ENCODE measurements at places on chromosomes 11 and 22.

DNA sequence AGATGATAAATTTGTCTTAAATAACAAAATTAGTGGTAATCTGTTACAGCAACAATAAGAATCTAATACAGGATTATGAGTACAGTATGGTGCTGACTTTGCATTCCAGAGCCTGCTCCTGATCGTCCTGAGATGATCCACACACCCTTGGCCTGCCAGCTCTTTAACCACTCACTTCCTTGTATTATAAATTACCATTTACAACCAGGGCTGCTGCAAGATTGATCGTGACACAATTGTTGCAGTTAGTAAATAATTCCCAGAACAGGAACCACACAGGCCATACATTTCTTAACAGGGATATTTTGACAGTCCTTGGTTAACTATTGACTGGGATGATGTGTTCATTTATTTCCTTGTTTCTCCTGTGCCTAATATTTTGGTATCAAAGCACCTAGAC, 3.8 kb upstream of the CBLIF start:
- DNase-seq = no peak

DNA sequence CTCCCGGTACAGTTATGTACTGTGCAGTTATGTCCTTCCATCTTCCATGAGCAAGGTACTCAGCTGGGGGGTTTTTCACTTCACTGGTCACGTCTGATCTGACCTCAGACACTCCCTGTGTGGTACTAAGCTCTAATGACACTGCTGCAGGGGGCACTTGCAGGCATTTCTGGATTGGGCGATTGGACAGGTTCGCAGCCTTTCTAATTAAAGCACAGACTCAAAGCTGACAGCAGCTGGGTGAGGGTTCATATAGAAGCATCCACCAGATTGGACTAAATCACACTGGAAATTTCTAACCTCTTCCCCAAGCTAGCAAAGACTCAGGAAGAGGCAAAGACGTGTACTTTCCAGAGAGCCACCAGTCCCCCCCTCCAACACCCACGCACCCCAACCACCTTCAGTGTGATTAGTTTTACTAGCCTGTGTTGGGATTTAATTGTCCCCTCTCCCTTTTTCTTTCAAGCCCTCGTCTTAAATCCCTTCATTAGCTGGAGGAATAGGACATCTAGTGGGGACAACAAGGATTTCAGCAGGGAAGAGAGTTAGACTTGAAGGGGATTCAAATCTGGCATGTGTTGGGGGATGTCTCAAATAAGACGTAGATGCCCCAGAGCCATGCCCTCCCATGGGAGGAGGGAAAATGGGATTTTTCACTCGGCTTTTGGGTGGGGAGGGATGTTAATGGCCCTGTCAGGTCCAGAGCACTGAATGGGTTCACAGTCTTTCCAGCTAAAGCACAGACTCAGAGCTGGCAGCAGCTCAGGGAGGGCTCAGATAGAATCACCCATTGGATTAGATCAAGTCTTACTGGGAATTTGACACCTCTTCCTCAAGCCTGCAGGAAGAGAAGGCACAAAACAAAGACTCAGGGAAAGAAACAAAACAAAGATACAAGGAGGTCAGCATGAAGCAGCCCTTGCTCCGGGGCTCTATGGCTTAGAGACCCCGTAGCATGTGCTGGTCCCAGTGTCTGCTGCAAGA, 10.9 kb downstream of the INS start:
- DNase-seq = no peak

GRCh38 chr11:62974848-62975522, 9.8 kb downstream of the SLC22A6 start:
- DNase-seq = no peak

DNA sequence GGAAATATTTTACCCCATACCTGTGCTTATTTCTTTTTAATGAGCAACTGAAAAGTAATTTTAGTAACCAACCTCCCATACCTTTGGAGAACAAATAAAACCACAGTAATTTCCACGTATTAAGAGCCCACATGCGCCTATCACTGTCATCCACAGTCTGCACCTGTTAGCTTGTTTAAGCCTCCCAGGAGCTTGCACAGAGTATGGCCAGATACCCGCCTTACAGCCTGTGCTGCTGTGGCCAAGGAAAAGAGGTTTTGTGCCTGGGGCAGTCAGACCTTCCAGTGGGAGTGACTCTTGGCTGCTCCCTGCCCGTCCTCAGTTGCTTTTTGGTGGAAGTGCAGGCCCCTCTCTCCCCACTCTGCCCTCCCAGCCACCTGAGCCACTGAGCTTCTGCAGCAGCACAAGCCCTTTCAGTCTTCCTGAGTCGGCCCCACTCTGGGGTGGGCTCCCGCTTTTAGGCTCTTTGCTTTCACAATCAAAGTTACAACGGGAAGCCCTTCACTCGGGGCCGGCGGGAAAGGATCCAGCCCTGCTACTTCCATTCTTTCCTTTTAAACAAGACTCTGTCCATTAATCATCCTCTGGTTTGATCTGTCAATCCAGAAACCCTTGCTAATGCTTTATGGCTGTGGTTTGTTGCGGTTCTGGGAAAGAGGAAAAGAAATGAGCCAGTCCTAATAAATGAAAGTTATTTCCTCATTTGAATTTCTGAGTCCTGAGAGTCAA, 308.8 kb downstream of the TBC1D22A start:
- no peak for DNase-seq

GRCh38 chr22:49789289-49790141, 38.2 kb downstream of the BRD1 start:
- peak; percentile 72 for DNase-seq

DNA sequence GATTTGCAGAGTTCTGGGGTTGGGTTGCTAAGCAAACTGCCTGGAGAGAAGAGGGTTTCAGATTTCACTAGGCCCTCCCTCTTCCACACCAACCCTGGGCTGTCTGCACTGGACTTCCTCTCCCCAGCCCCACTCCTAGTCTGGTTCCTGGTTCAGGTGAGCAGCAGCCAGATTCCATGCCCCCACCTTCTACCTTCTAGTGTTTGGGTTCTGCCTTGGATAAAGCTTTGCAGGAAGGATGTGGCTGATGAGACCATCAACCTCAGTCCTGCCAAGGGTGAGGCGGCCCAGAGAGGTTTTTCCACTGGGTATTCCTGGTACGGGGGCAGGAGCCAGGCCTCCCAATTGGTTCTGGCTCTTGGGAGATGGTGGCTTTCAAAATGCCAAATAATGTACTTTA, 68.3 kb downstream of the BCR start:
- no peak for DNase-seq

DNA sequence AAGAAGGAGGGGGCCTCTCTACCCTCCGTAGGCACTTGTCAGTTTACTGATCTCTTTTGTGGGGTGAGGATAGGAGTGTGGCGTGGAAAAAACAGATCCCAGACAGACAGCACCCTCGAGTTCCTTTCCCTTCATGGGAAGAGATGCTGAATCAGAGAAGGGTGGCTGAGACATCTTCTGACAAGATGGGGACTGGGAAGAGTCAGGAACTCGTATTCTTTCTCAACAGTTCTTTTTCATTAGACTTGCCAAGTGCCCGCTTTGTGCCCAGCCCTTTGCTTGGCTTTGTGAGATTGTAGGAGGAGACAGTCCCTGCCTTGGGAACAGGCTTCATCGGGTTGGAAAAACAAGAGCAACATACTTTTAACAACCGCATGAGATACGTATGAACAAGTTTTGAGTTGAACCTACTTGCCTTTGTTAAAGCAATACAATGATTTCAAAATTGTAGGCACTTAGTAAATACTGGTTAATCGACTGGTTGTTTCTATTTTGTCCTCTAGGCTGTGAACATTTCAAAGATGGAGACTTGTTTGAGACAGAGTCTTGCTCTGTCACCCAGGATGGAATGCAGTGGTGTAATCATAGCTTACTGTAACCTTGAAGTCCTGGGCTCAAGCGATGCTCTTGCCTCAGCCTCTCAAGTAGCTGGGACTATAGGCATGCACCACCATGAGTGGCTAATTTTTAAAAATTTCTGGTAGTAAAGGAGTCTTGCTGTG, 1.1 kb downstream of the RRM1 start:
- peak; percentile 17 for DNase-seq

DNA sequence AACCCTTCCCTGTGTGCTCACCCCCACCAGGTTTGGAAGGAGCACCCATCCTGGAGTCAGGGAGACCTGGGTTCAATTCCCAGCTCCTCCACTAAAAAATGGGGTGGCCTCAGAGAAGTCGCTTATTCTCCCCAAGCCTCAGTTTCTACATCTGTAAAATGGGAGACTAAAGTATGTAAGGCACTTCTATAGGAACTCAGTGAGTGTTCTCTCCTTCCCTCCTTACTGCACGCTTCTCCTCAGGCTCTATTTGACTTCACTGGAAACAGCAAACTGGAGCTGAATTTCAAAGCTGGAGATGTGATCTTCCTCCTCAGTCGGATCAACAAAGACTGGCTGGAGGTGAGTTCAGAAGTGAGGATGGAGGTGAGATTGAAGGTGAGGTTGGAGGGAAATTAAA, 11.3 kb downstream of the NCF4 start:
- DNase-seq = no peak

GRCh38 chr11:110850846-110851245, 138.6 kb upstream of the ARHGAP20 start:
- DNase-seq = no peak

DNA sequence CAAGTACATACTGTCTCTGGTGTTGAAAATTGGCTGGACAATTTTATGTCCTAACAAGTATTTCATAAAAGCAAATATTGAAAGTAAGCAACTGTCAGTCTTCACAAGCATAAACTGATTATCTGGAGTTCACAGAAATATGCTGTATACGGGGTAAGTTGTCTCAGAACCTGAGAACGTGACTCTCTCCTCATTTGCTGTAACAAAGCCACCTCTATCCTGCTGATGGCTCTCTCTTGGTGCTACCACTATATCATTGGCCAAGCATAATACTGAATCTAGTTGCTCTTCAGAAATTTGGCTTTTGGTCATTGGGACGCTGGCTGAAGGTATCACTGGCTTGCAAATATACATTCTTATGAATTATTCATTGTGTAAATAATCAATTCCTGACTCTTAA, 1078.0 kb downstream of the LRRC4C start:
- no peak for DNase-seq

GRCh38 chr22:21582801-21583740, 15.6 kb downstream of the UBE2L3 start:
- no peak for DNase-seq

DNA sequence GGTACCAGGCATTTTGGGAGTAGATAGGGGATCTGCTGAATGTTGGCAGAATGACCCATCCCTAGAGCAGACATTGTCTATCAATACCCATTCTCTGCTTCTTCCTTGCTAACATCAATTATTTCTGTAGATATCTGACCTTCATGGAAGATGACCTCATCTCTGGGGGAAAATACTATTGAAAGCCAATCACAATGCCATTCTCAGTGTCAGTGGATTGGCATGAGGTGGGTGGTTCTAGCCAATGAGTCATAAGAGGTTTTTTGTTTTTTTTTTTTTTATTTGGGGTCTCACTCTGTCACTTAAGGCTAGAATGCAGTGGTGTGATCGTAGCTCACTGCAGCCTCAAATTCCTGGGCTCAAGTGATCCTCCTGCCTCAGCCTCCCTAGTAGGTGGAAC, 42.5 kb downstream of the SNX19 start:
- no peak for DNase-seq

- DNase-seq = no peak
Observed at GRCh38 chr11:34207487-34208180, 102.2 kb downstream of the NAT10 start.

GRCh38 chr11:31814176-31814868, 3.2 kb upstream of the PAX6 start:
- DNase-seq = no peak

DNA sequence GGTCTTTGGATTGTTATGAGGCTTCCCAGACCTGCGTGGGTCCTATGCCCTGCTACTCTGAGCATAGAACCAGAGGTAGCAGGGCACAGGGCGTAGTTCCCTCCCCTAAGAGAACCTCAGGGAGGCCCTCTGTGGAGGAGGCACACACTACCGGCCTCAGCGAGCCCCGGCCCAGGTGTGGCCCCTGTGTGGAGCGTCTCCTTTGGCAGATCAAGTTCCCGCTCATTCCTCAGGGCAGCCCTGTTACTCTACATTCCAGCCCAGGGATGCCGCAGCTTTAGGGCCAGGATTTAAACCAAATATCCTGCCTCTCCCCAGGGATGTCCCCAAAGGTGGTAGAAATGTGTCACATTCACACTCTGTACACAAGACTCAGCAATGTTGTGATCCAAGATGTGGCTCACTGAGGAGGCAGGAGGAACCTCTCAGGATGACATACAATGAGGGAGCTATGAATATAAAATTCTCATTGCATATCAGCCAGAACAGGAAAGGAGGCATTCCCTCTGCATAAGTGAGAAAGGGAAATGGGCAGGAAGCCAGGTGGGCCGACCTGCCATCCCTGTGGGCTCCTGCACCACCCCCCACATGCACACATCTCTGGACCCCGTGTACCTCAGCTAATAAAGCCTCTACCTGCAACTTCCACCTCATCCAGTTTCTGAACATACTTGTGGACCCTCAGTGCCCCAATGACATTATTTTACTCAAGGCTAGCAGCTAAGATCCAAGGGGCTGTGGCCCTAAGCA, 131.9 kb upstream of the TEAD1 start:
- no peak for DNase-seq

DNA sequence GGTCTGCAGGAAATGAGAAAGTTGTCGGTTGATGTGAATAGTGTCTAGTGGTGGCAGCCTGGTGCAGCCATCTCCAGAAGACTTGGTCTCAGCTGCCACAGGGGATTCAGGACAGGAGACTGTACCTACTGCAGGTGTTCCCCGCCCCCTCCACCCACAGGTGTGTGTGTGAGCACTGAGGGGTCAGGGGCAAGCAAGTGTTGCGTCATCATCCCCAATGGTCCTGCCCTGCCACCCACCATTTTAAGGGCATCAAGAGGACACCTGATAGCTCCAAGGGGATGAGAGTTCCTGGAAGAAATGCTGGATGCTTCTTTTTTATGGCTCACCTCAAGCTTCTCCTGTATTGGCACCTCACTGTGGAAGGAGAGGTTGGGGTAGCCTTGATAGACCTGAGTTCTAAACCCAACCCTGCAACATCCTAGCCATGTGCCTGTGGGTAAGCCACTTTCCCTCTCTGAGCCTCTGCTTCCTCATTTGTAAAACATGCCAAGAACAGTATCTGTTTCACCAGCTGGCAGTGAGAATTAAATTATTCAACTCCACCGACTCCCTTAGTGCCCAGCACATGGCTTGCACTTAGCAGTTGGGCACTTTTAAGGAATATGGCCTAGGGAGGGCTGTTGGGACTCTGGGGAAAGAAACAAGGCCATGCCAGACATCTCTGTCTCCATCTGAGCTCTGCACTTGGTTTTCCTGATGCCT, 6.1 kb downstream of the C11orf91 start:
- DNase-seq = no peak

GRCh38 chr11:27187075-27187847, 146.6 kb downstream of the BBOX1 start:
- DNase-seq = no peak

GRCh38 chr11:133911171-133911570, 45.6 kb downstream of the IGSF9B start:
- no peak for DNase-seq

GRCh38 chr22:45887202-45888131, 89.5 kb downstream of the WNT7B start:
- no peak for DNase-seq

DNA sequence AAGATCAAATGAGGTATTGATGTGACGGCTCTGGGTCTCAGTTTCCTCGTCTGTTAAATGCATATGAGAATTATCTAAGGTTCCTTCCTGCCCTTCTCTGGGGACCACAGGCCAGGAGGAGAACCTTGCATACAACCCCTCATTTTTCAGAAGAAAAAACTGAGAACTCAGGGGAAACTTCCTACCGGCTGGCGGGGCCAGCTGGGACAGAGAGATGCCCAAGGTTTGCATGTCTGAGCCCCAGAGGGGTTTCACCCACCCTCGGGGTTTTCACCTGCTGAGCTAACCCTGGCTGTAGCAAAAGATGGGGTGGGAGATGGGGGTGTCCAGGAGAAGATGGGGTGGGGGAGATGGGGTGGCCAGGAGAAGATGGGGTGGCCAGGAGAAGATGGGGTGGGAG, 4.3 kb downstream of the TNFRSF13C start:
- DNase-seq = no peak

GRCh38 chr11:128532016-128532571, 55.3 kb downstream of the ETS1 start:
- DNase-seq = no peak

Data from CD14-positive monocyte (primary cell).